ENCODE measurements at places on chromosomes 6 and 20.

DNA sequence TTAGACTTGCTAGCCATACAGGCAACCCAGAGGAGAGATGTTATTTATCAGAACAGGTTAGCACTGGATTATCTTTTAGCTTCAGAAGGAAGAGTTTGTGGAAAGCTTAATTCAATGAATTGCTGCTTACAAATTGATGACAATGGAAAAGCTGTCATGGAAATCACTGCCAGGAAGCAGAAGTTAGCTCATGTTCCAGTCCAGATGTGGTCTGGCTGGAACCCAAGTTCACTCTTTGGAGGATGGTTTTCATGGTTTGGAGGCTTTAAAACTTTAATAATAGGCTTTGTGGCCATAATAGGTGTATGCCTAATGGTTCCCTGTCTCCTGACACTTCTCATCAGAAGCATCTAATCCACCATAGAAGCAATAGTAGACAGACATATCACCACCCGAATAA, 699.0 kb downstream of the PHF3 start:
- no peak for DNase-seq

DNA sequence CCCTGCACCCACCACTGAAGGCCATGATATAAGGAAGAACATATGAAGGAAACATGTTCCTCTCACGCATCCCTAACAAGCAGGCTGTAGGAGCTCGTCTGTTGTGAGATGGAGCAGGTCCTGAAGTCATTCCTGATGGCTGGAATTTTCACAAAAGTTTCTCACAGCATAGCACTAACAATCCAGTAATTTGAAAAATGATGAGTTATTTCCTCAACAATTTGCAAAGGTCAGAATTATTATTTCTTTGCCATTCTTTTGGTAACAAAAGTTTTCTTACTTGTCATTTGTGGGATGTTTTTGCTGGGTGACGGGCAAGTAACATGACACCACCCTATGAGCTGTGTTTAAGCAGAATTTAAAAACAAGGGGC, 27.6 kb upstream of the FRMD1 start:
- no peak for DNase-seq

- no peak for DNase-seq
Measured at GRCh38 chr6:37802810-37803209, 16.7 kb upstream of the ZFAND3 start.

GRCh38 chr6:111552958-111553357, 52.7 kb downstream of the TRAF3IP2 start:
- DNase-seq = no peak

DNA sequence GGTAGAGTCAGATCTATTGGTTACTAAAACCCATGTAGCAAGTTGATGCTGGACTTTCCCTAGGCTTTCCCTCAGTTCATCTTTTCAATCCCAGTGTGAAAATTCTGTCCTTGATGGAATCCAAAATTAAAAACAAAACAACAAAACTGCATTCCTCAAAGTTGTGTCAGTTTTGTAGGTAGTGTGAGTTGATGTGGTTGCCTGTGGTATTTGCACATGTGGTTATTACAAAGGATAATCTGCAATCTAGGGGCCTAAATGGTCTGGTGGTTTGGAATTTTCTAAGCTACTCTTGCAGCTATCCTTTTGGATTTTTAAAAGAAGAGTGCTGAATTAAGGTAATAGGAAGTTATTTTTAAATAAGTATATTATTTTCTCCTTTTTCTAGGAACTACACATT, 132.2 kb upstream of the SCGN start:
- no peak for DNase-seq
